Thoracic aorta (tissue), 2 donors: ENCODE measurements at places on chromosomes 11 and 22.

DNA sequence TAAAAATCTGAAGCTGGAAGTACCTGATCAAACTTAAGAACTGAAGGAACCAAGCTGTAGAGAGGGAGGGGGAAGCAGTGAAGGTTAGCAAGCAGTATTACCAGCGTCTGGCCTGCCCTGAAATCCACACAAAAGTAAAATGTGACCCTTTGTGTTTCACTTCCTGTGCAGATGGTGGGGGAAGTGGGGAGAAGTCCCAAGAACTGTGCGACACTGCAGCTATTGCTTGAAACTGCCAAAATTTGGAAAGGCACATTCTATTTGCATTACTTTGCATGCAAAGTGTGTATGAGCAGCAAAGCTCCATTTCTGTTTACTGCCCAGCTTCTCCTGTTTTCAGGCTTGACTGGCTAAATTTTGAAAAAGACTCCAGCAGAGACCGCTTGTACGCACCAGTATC lies 72.1 kb upstream of the BMAL1 start:
- no peak overlapping the region for H3K4me3 ChIP-seq
- H3K27me3 ChIP-seq, result no peaks in the 10 kb centered on the region
- no peak overlapping the region for H3K27ac ChIP-seq
- no peaks in the 10 kb centered on the region for H3K36me3 ChIP-seq
- no peak for DNase-seq

- no peak overlapping the region for H3K27ac ChIP-seq
- H3K36me3 ChIP-seq, result no peaks in the 10 kb centered on the region
- no peak overlapping the region for H3K4me3 ChIP-seq
- H3K4me1 ChIP-seq, result no peaks in the 10 kb centered on the region
- DNase-seq, result no peak
Observed at GRCh38 chr11:83721263-83721662, 435.1 kb upstream of the CCDC90B start.

- no peak for DNase-seq
- H3K36me3 ChIP-seq, result no peaks in the 10 kb centered on the region
- no peaks in the 10 kb centered on the region for H3K4me1 ChIP-seq
- no peak overlapping the region for H3K27ac ChIP-seq
Observed at GRCh38 chr11:80214413-80214812, 773.6 kb upstream of the TENM4 start.

DNA sequence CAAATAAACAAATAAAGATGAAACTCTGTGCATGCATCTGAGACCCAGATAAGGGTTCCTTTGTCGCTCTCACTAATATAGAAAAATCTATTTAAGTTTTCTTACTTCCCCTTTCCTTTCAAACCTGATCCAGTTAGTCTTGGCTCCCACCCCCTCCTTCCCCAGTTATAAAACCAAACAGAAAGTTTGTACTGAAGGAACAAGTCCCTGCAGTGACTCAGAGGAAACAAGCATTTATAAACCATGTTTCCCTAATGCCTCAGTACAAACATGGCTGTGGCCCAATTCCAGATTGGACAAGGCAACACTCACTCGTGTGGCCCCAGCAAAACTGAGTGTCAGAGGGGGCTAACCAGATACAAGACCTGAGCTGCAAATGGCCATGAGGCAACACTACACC lies 65.5 kb upstream of the ARHGAP20 start:
- H3K27ac ChIP-seq, result peak overlapping the region; percentile 12
- H3K4me3 ChIP-seq, result peak overlapping the region; percentile 2
- DNase-seq, result no peak
- H3K27me3 ChIP-seq, result no peaks in the 10 kb centered on the region
- H3K36me3 ChIP-seq, result no peaks in the 10 kb centered on the region
- peaks cover 32% of the 10 kb centered on the region for H3K4me1 ChIP-seq

DNA sequence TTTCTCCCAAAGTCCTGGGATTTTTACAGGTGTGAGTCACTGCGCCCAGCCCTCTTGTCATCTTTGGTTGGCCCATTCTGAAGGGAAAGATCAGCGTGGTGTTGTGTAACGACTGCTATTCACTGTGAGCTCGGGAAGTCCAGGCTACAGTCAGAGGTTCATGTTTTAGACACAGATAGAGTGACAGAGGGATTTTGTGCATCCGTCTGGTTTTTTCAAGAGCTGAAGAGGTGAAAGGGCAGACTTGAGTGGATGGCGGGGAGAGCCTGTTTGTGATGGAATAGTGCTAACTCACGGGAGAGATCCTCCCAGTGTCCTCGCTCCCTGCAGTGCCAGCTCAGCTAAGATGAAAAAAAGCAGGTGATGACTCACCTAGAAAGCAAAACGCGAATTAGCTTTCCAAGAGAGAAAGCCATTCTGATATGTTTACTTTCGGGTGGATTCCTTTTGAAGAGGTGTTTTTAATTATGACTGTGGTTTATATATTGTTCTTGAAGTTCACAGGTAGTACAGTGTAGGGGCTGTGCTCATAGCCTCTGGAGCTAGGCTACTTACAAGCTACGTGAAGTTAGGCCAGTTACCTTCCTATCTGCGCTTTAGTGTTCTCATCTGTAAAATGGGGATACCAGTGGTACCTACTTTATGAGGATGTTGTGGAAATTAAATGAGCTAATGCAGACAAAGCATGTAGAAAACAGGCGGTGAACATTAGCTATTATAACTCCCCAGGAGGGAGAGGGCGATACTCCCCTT lies 67.2 kb downstream of the C11orf91 start:
- no peak for DNase-seq
- no peaks in the 10 kb centered on the region for H3K27me3 ChIP-seq
- no peaks in the 10 kb centered on the region for H3K36me3 ChIP-seq
- no peak overlapping the region for H3K4me3 ChIP-seq

DNA sequence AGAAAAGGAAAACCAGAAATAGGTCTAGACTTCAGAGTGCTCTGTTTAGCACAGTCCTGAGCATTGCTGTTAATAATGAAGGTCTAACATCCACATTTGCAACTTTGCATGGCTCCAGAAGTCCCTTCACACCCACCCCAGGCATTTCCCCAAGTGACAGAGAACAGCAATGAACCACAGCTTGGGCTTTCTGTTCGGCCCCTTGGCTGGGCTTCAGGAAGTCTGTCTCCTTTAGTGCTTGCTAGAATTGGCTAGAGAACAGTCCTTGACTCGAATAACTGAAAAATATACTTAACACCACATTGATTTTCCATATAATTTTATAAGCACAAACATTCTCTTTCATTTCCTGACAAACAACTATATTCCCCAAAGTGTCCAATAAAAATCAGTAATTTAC lies 29.3 kb upstream of the TENM4 start:
- H3K36me3 ChIP-seq, result no peaks in the 10 kb centered on the region
- no peaks in the 10 kb centered on the region for H3K27me3 ChIP-seq
- no peak for DNase-seq

DNA sequence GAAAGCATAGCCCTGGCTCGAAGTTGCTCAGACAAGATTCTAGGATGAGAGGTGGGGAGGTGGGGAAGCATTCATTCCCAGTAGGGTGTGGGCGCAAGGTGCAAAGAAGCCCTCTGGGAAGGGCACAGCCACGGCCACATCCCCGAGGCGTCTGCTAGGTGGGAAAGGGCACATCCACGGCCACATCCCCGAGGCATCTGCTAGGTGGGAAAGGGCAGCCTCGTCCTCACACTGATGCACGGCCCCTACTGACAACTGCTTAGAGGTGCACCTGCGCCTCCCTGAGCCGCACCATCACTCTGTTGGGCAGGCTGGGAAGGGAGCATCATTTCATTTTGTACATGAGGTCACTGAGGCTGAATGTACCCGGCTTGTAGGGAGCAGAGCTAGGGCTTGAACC lies 94.6 kb upstream of the PITPNB start:
- no peaks in the 10 kb centered on the region for H3K27me3 ChIP-seq
- H3K27ac ChIP-seq, result no peak overlapping the region
- peaks cover 5% of the 10 kb centered on the region for H3K36me3 ChIP-seq
- no peak overlapping the region for H3K4me3 ChIP-seq
- H3K4me1 ChIP-seq, result peaks cover 7% of the 10 kb centered on the region

DNA sequence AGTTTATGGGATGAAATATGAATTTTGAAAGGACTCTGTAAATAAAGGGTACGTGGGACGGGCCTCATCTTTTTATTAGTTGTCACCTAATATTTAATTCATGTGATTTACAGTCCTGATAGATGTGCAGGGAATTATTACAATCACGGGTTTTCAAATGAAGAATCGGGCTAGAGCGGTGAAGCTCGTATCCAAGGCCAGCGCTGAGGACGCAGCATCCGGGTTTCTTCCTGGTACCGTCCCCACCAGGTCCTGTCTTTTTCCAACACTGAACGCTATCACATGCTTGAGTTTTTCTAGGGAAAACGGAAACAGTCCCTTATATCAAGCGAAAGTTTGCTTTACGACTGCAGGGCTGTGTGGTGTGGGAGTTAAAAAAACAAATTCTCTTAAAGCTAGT lies 787 bp downstream of the SMDT1 start:
- no peak for DNase-seq
- peaks cover 8% of the 10 kb centered on the region for H3K4me1 ChIP-seq
- H3K36me3 ChIP-seq, result peaks cover 26% of the 10 kb centered on the region

GRCh38 chr11:85021058-85021457 lies 606.1 kb downstream of the DLG2 start:
- DNase-seq, result no peak
- no peaks in the 10 kb centered on the region for H3K27me3 ChIP-seq
- H3K4me3 ChIP-seq, result no peak overlapping the region
- H3K27ac ChIP-seq, result no peak overlapping the region
- H3K36me3 ChIP-seq, result no peaks in the 10 kb centered on the region

DNA sequence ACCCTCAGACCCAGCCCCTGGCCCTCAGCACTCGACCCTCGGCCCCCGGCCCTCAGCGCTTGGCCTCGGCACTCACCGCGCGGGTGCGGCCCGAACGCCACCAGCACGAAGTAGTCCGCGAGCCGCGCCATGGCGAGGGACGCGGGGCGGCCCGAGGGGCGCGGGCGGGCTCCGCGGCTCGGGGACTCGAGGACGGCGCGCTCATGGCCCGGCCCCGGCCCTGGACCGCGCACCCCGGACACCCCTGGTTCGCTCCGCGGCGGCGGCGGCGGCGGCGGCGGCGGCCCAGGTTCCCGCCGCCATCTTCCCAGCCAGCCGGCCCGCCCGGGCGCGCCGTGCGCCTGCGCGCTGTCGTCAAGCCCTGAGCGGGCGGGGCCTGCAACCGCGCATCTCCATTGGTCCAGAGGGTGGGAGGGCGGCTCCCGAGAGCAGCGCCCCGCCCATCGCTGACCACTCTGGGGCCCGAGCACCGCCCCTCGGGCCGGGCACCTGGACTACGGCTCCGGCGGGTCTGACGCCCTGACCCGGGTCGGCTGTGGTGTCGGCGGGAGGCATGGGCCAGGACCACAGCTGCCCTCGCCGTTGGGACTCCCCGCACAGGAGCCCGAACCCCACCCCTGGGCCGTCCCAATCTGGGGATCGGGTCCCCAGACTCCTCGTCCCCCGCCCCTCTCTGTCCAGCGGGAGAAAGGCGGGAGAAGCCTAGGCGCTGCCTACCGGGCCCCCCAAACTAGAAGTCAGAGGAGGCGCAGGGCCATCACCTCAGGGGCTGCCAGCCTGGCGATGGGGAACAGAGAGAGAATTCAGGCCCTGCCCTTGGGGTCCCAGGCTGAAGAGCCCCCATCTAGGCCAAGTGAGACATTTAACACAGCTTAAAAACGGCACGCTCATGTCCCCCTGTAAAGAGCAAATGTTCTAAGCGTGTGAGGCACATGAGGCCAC lies at the start of gene SBF1:
SBF1 (minus strand) TSS at position 326 of the 942 bp plus-strand sequence; CDS start at position 131, 195 bp downstream.
- DNase-seq, result peak; percentile 64
- peak within 1 kb of the TSS; percentile 19 for H3K27ac ChIP-seq
- no peaks in the 10 kb centered on the region for H3K36me3 ChIP-seq
- no peaks in the 10 kb centered on the region for H3K27me3 ChIP-seq

DNA sequence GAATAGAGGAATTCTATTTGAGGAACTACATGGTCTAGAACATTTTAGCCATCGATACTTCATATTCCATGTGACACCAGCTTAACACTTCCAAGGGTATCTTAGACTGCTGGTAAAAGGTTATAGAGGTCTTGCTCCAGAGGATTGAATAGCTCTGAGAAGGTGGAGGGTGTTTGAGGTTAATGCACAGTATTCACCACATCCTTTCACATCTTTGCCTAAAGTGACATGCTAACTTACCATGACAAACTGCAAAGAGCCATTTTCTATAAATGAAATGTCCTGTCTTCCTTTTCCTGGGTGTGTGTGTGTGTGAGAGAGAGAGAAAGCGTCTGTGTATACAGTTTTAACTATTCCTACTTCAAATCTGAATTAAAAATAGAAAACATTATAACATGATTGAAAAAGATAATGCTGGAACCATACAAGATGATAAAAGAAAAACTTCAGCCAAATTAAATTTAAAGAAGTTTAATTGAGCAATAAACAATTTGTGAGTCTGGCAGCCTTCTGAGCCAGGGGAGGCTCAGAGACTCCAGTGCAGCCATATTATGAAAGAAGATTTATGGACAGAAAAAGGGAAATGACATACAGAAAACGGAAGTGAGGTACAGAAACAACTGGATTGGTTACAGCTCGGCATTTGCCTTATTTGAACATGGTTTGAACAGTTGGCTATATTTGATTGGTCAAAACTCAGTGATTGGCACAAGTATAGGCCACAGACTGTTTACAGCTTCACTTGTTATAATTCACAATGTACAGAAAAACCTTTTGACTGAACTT lies 320.9 kb upstream of the CCDC179 start:
- no peaks in the 10 kb centered on the region for H3K27me3 ChIP-seq
- no peaks in the 10 kb centered on the region for H3K4me1 ChIP-seq
- H3K36me3 ChIP-seq, result no peaks in the 10 kb centered on the region
- no peak for DNase-seq

- H3K4me1 ChIP-seq, result no peaks in the 10 kb centered on the region
- DNase-seq, result no peak
- no peak overlapping the region for H3K4me3 ChIP-seq
- no peak overlapping the region for H3K27ac ChIP-seq
- no peaks in the 10 kb centered on the region for H3K27me3 ChIP-seq
Observed at GRCh38 chr11:34098813-34099212, 6.6 kb upstream of the NAT10 start.

GRCh38 chr11:115300660-115301428 lies 203.4 kb downstream of the CADM1 start:
- no peaks in the 10 kb centered on the region for H3K4me1 ChIP-seq
- H3K27me3 ChIP-seq, result no peaks in the 10 kb centered on the region
- DNase-seq, result no peak

DNA sequence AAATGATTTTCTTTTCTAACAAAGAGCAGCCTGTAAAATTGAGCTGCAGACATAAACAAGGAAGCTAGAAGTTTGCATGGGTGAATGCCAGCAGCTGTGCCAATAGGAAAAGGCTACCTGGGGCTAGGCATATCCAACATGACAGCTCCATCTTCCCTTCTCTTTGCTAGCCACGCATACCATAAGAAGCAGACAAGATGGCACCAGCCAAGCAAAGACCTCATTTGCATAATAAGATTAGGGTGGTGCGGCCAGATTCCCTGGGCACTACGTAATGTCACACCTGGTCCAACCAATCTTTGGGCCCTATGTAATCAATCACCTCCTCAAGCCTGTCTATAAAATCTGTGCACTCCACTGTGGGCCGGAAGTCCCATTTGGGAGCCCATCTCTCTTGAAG lies 108.3 kb downstream of the SWAP70 start:
- peaks cover 24% of the 10 kb centered on the region for H3K4me1 ChIP-seq
- no peaks in the 10 kb centered on the region for H3K36me3 ChIP-seq
- no peaks in the 10 kb centered on the region for H3K27me3 ChIP-seq
- no peak overlapping the region for H3K4me3 ChIP-seq
- no peak overlapping the region for H3K27ac ChIP-seq
